ENCODE measurements at places on chromosomes 5 and 9.

DNA sequence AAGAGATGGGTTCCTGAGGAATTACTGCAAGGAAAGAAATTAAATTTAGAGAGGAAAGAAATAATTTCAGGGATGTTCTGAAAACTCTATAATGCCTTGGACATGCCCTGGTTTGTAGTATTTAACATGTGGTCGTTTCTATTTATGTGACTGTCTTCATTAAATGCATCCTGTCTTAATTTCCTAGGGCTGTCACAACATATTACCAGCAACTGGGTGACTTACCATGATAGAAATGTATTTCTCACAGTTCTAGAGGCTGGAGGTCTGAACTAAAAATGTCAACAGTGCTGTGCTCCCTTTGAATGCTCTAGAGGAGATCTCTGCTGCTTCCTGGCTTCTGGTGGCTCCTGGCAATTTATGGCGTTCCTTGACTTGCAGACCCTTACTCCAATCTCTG, 287.7 kb downstream of the FBXL7 start:
- no peak for DNase-seq

DNA sequence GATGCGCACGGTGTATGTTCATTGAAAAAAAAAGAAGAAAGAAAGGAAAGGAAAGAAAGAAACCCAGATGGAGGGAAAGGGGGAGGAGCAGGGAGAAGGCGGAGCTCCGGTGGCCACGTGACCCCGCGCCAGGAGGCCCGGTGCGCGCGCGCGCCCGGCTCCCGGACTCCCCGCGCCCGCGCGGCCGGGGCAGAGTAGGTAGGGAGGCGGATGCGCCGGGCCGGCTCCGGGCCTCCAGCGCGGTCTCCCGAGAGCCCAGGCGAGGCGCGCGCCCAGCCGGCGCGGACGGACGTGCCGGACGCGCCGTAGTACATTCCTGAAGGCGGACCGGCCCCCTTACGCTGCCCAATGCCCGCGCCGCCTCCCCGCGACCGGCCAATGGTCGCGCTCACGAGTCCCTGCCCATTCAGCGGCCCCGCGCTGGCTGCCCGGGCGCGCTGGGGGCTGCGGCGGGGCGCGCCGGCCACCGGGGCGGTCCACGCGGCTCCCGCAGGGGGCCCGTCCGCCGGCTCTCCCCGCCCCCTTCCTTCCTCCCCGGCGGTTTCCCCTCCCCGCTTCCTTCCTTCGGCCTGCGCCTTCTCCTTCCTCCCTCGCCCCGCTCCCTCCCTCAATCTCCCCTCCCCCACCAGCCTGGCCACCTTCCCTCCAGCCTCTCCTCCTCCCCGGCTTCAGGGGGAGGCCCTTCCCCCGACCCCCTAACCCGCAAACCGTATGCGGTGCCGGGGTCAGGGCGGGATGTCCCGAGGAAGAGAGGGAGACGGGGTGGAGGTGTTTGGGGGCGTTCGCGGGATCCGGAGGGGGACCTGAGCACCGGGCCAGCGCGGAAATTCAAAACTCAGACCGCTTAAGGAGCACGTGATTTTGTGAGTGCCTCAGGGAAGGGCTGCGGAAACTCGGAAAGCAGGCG, 5.8 kb downstream of the PTCH1 start:
- peak; percentile 97 for DNase-seq

GRCh38 chr9:130823435-130823834, 11.6 kb upstream of the ABL1 start:
- no peak for DNase-seq

GRCh38 chr9:71748280-71748743, 20.0 kb downstream of the CEMIP2 start:
- peak; percentile 88 for DNase-seq

DNA sequence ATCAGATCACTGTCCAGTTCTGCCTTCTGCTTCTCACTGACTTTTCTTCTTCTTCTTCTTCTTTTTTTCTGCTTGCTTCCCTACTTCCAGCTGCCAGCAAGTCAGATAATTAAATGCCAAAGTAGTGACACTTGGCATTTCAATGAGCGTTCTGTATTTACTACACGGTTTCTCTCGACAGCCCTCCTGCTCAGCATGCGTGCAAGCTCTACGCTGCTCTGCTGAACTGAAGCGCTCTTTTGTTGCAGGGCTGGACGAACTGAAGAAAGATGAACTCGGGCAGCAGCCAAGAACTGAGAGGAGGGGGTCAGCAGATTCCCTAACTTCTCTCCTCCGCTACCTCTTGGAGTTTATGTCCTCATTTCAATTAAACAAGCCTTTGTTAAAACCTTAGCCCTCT, 319.1 kb downstream of the GLIS3 start:
- DNase-seq = peak; percentile 57

GRCh38 chr9:134236001-134236421, 71.6 kb upstream of the RNU6ATAC start:
- DNase-seq = no peak

DNA sequence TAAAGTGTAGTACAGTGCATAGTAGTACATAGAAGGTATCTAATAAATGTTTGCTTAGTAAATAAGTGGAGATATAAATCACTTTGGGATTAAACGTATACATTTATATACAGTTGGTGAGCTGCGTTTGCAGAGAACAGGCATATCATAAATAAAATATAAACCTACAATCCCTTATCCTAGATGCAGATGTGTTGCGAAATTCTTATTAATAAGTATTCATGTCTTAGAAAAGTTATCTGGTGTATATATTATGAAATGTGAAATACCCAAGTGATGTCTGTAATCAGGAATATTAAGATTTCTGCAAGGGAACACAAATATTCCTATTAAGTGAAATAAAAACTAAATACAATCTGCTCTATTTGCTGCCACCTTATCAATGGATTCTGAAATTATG, 8.8 kb downstream of the CCNH start:
- DNase-seq = no peak

DNA sequence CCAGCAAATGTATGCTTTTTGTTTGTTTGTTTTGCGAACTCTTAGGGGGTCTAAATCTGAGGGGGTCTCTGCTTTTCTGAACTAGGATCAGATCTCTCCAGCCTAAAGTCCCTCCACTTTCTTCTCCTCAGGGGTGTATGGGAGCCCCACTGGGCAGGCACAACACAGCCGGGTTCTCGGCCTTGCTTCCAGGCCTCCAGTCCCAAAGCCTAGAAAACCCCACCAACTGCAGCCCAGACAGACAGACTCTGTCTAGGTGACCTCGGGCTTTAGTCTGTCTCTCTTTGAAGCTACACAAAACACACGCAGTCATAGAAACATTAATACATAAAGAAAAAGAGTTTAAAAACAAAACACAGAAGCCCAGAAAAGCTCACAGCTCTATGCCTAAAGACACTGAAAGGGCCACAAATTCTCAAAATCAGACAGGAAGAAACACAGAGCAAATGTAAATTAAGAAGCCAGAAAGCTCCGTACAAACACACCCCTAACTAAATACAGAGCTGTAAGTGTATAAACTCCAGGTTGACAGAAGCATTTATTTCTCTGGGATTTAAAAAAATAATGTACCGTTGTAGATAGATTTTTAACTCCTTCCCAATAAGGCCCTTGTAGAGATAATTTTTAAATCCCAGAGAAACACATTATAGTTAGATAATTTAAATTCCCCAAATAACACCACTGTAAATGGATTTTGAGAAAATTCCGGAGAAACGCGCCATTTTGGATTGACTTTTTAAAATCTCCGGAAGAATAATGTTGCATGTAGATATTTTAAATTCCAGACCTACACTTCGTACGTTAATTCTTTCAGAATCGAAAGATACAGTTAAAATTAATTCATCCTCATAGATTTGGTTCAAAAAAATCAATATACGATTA, 2.0 kb downstream of the PITX1 start:
- DNase-seq = peak; percentile 31

GRCh38 chr9:98879963-98880310, 63.8 kb upstream of the COL15A1 start:
- DNase-seq = no peak

- no peak for DNase-seq
Observed at GRCh38 chr5:316210-317085, 5.1 kb upstream of the AHRR start.

GRCh38 chr5:150486402-150487198, 21.3 kb upstream of the NDST1 start:
- peak; percentile 69 for DNase-seq

- DNase-seq = no peak
Observed at GRCh38 chr5:157554179-157555036, 21.2 kb downstream of the ADAM19 start.

- DNase-seq = peak; percentile 69
Observed at GRCh38 chr5:89047571-89047970, 164.6 kb upstream of the MEF2C start.

DNA sequence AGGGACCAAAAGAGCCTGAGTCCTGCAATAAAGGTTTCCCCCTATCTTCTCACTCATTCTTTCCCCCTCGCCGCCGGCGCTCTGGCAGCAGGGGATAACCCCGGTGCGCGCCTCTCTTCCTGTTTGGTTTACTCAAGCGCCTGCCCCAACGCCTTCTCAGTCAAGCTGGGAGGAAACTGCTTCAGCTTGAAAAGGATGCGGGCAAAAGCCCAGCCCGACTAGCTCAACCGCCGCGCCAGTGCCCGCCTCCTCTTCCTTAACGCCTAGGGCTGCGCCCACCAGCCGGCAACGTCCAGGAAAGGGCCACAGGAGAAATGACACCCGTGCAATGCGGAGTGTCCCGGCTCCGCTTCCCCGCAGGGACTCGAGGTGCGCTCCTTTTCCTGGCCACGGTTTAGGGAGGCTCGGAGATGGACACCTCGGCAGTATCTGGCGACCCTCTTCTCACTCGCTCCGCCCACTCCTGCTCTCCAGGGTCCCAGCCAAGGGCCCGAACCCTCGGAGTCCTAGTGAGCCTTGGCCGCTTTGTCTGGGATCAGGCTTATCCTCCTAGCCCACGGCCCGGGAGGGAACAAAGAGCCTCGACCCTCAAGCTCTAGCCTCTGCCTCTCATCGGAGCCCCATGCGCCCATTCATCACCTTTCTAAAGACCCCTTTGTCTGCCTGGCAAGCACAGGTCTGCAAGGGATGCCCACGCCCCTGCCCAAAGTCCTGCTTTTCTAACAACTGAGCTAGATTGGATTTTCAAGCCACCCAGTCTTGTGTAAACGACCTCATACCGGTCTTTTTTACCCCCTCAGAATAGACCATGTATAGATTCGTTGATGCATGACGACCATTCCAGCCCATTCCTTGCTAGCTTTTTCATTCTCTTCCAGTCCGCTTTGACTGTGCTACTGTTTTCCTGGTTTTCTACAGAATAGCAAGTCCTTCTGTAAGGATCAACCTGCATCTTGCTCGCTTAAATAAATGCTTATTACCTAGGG, 2.0 kb downstream of the ST8SIA4 start:
- DNase-seq = peak; percentile 67

DNA sequence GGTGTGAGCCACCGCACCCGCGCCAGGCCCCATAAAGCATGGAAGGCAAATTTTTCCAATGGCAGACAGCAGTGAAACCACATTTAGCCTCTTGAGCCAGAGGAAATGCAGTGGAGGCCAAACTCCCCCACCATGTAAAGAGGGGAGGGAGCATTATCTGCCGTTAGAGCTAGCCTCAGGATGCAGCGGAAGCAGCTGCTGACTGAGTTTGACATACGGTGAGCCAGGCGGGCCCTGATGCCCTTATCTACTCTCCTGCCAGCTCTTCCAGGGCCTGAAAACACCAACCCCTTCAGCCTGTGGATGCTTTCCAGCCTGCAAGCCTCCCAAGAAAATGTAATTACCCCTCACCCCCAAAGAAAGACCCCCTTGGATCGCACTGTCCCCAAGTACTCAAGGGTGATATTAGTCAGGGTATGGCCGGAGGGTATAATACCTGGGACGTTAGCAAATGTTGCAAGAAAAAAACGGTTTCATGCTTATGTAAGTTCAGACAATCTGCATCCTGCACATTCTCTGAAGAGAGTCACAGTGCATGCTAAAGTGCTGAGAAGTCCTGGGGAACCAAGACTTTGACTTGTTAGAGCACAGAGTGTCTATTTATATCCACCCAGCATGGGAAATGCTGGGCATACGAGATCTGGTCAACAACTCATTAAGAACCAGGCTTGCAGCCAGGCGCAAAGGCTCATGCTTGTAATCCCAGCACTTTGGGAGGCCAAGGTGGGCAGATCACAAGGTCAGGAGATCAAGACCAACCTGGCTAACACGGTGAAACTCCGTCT, 11.3 kb upstream of the GGTA1 start:
- DNase-seq = no peak

DNA sequence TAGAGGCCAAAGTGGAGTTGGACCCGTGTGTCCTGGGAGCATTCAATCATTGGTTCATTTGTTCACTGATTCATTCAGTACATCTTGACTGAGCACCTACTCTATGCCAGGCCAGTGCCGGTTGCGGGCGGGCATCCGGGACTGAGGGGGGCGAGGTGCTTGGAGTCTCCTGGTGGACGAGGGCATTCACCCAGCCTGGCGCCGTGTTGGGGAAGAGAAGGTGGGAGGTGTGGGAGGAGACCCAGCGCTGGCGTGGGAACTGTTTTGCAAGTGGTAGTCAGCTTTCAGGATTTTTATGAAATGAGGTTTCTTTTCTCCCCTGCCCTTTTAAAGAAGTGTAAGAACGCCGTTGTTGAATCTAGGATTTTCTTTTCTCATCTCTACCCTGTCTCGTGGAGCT, 37.2 kb downstream of the NCS1 start:
- no peak for DNase-seq
